Bronchial epithelial cell (primary cell): ENCODE measurements at places on chromosomes 3 and 15. TPM values are rescaled to one million over a fixed set of nuclear protein-coding genes. Genes with fewer than 3 reads are reported as not detected.
A peak's percentile ranks its signal among the peaks of the same experiment; 100 is the strongest.

Gene RAB6B
- total RNA-seq: under 0.01 and 0.13 TPM in 2 replicates

- DNase-seq: peak; percentile 0
These were observed 146.6 kb upstream of the PEX5L start for GRCh38 chr3:180183346-180183745.

Gene EPB42
- total RNA-seq: not detected in 2 replicates

- no peak for DNase-seq
These were observed 125.1 kb upstream of the PPP2R3A start for GRCh38 chr3:135840436-135840835.

GRCh38 chr15:34331809-34332208, 5.8 kb downstream of the SLC12A6 start:
- DNase-seq: no peak

Gene ACOX2
- total RNA-seq: 0.26 TPM in 1 of 2 replicates, not detected in the other

DNA sequence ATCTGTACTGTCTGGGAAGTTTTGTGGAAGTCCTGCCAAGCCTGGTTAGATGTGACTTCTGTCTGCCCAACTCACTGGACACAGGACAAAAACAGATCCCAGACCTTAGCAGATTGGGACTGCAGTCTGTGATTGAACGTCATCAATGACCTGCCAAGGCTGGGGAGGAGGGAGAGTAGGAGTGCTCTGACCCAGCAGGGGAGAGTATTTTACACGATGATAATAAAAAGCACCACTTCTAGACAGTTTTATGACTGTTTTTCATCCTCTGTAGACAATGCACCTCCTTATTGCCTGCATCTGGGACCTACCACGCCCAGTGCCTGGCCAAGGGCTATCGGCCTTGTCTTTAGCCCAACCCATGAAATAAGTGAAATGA, 102.3 kb upstream of the NR2E3 start:
- no peak for DNase-seq

DNA sequence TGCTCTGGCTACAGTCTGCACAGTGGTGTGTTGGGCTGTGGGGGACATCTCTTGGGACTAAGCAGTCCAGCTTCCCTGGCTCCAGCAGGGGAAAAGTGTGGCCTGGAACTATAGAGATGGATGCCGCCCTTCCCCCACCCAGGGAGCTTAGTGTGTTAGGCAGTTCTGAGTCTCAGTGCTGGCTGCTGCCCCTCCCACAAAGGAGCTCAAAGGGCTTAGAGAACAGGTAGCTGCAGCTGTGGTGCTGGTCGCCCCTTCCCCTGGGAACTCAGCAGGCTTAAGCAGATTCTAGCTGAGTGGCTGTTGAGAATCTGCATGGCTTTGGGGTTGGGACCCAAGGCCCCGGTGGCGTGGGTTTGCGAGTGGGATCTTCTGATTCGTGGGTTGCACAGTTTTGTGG, 190.8 kb downstream of the PDCD6IP start:
- no peak for DNase-seq

DNA sequence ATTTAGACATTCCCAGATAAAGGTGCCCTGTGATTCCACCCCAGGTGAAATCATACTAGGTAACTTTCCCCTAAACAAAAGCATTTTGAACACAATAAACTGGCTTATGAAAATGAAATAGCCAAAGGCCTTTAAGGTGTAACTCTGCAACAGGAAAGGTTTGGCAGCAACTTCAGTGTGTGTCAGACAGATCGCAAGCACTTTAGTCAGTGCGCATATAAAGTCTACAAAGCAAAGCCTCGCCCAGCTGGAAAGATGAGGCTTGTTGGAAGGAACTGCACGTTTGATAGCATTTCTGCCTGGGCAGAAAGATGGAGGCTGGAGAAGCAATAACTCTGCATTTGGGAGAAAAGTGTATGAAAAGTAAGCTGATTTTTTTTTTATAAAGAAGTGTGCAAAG, 57.9 kb downstream of the PRICKLE2 start:
- DNase-seq: peak; percentile 85
